ENCODE measurements at places on chromosomes 4 and X.

DNA sequence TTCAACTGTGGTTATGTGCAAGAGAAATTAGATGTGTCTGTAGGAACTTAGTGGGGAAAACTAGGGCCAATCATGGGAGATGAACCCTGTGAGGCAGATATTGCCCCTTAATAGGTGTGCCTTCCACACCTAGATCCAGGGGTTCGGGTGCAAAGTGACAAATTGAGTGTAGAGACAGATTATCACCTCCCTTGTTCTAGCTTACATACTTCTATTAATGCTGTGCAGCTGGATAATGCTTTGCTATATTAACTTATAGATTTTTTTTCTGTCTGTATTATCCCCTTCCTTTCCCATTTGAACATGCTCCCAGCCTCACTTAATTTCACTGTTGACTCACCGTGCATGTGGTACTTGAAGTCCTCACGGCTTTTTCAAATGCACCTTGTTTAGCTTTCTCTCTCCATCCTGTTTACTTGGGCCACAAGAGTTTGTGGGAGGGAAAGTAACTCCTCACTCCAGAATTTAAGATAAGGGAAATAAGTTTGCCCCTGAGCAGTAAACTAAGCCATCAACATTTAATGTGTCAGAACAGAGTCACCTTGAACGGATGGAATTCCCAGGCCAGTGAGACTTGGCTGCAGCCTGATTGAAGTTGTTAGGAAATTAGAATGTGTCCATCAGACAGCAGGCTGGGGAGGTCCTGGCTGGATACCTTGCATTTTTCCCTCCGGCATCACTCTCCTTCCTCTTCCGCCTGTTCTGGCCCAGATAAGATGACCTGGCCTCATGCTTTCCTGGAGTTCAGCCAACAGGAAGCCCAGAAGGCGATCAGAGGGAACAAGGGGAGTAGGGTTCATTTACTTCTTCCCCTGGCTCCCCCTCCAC, 478.4 kb downstream of the BCOR start:
- no peak for DNase-seq

DNA sequence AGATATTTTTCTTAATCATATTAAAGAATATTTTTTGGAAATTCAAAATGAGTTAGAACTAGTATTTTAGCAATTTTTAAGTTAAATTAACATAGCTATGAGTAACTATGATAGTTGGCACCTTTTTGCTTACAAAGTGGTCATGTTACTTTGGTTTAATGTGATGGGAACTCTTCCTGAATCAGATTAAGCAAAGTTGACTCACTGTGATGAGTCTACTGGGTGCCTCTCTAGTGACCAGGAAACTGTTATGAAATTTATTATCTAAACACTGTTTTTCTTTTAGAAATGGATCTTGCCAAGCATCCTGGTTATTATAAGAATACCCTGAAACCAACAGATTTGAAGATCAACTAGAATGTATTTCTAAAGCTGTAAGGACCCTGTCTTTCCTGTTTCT, 985.8 kb downstream of the TRAM1L1 start:
- no peak for DNase-seq

GRCh38 chr4:185143601-185143969, 519 bp downstream of the SLC25A4 start:
- DNase-seq: no peak

- DNase-seq: no peak
Measured at GRCh38 chr4:10088135-10089010, 28.2 kb downstream of the WDR1 start.

DNA sequence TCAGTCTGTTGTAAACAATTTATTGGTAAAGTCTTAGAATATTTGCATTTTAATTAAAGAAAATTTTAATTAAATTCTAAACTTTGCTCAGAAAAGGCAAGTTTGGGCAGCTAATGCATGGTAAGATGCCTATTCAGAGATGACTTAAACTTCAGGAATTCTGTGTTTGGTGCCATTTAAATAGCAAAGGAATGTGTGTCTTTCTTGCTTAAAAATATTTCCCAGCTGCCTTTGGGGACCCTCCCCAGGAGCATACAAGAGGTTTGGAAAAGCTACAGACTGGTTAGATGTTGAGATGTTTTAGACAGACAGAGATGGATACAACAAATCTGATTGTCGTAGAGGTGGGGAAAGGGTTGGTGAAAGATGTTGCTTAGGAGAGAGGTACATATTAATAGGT, 36.5 kb downstream of the AFF2 start:
- no peak for DNase-seq

GRCh38 chr4:148740701-148741100, 298.5 kb upstream of the NR3C2 start:
- DNase-seq: no peak

- DNase-seq: no peak
Measured at GRCh38 chr4:2252530-2253091, 9.3 kb downstream of the MXD4 start.

GRCh38 chr4:26907731-26908599, 47.3 kb downstream of the STIM2 start:
- DNase-seq: no peak

GRCh38 chr4:68288393-68288740, 42.9 kb upstream of the TMPRSS11B start:
- DNase-seq: no peak

GRCh38 chr4:112994732-112995464, 54.6 kb upstream of the ANK2 start:
- no peak for DNase-seq

GRCh38 chr4:143381189-143382118, 44.8 kb downstream of the GAB1 start:
- DNase-seq: no peak

GRCh38 chr4:52106660-52107059, 55.6 kb downstream of the SPATA18 start:
- no peak for DNase-seq

- no peak for DNase-seq
Measured at GRCh38 chr4:72536443-72536842, 32.6 kb downstream of the ADAMTS3 start.

DNA sequence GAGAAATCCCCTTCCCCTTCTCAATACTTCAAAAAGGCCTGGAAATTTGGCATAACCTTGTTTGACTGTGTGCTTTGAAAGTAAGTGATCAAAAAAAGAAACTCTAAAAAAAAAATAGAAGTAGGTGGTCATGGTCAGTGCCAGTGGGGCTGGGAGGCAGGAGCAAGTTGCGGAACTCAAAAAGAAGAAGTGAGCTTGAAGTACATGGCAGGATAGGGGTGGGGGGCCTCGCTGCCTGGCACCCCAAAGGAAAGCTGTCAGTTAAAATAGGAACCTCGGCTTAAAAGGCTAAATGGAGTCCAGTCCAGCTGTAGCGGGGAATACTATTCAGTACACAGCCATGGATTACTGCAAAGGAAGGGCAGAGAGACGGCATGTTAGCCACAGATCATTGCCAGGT, 12.2 kb upstream of the NKRF start:
- no peak for DNase-seq

DNA sequence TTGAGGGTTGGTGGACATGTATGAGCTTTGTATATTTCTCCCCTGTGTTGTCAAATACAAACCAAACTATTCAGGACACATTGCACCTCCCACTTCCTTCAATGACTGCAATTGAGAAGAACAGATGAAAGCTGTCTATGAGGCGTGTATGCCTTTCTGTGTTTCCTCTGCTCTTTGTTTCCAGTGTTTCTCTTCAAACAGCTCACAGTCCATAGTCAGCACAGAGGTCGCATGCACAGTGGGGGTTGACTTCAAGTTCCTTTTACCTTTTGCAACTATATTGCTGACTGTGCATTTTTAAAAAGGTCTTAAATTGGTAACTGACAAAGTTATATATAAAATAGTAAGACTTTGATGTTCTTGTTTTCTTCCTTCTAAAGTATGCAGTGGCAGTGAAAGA, 957.8 kb downstream of the C4orf33 start:
- no peak for DNase-seq

DNA sequence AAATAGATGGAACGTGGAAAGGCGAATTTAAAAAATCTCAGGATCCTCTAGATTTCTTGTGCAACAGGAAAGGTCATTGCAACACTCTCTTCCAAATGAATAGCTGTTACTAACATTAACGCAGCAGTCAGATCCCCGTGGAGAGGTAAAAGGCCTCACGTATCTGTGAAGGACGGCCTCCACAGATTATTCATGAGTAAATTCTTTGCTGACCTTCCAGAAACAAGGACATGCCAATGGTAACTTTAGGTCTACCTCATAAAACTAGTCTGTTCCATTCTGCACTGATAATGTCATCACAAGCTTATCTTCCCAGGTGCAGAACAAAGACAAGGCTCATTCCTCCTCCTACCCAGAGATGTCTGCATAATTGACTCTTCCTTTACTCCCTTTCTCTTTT, 16.1 kb upstream of the REPS2 start:
- no peak for DNase-seq

- DNase-seq: no peak
Measured at GRCh38 chr4:133910165-133910564, 291.4 kb downstream of the PABPC4L start.

DNA sequence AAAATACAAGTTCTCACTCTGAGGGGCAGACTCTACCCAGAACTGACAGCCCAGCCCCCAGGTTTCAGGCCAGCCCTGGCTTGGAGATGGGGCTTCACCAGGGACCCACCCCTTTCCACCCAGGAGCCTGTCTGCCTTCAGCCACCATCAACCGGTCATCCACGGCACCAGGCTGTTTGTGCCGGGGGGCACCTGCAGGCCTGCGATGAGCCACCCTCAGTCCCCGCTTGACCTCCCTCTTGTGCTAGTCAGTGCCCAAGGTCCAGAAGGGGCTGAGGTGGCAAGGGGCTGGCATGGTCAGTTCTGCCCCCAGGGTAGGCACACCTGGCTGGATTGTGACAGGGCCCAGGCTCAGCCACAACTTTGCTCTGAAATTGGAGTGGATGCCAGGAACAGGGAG, 82.1 kb downstream of the ADRA2C start:
- DNase-seq: no peak

DNA sequence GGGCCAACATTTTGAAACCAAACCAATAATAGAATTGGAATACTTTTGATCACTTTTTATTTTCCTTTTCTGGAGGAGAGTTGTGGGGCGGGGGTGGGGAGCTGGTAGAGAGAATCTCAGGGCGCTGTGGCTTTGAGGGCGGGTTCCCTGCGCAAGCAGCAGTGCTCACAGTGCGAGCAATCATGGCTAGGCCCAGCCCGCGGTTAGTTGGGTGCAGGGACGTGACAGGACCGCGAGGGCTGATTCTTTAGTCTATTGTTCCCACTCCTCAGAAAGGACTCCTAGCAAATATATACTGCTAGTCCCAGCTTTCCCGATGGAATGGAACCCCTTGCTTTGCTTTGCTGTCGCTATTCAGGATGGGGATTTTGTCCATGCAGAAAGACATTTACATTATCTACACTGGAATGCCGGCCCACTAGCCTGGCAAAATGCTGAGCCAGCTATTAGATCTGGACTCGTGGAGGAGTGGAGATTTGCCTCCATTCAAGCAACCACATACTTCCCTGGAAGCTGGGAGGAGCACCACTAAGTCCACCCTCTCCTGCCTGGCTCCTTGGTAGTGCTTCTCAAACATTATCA, 23.9 kb upstream of the APLN start:
- no peak for DNase-seq

DNA sequence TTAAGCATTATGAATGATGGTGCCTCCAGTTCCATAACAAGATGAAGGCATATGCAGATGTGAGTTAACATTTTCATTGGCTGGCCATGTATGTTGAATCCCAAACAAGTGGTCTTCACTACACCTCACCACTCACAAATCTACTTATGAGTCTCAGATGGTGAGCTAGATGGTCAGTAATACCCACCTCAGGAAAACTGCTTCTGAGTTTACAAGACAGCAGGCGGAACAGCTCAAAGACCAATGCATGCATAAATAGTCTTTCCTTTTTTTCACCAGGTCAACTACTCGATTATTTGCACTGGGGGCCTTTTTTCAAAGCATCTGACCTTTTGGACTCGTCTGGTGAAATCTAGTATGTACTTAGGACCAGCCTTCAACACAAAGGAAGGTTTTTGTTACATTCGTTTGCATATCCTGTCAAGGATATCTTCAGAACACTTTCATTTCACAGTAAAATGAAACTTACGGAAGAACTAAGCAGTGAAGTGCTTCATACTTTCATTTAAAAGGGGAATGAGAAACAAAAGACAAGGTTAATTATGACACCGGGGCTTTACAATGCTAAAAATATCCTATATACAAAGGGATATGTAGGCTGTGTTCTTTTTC, 23.1 kb upstream of the TLR7 start:
- DNase-seq: no peak

GRCh38 chrX:53678667-53679066, 7.9 kb downstream of the HUWE1 start:
- no peak for DNase-seq

DNA sequence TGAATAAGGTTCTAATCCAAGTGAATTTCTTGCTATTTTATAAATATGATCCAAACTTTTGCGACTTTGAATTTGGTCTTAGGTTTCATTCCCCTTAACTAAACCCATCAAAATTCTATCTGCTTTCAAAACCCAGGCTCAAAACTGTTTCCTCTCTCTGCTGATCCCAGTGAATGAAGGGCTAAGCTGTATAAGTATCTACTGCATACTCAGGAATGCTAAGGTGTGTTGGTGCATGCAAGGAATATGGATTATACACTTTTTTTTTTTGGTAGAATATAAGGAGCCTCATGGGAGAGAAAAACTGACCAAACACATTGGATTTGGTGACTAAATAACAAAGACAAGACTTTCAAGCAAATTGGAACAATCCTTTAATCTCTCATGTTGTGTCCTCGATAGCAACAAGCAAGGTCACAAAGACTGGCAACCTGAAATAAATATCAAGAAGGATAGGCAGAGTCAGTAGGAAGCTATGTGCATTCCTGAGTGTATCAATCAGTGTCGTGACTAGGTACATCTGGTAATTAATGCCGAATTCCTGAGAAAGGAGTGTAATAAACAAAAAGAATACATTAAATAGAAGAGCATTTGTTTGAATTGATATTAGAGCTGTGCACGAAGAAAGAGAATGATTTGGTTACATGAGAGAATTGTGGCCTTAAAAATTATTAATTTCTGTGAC, 74.3 kb upstream of the KCTD8 start:
- no peak for DNase-seq

GRCh38 chrX:12978205-12979025, 3.5 kb downstream of the TMSB4X start:
- DNase-seq: no peak

Data from NT2/D1 (cell line).